ENCODE measurements at places on chromosomes 12 and 14.

DNA sequence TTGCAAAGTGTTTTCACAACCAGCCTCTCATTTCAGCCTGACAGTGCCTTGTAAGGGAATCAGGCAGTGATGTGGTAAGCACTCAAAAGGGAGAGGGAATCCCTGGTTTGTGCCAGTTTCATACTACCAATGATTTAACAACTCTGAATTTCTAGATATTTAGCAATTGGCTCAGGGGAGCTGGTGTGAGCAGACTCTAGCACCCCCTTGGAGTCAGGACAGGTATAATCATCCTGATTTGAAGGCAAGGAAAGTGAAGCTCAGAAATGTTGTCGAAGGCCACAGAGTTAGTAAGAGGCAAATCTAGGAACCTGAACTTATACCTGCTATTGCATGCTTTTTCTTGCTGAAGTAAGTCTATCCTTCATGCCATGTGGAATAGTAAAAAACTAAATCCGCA, 63.1 kb upstream of the DACT1 start:
- no peak for DNase-seq

DNA sequence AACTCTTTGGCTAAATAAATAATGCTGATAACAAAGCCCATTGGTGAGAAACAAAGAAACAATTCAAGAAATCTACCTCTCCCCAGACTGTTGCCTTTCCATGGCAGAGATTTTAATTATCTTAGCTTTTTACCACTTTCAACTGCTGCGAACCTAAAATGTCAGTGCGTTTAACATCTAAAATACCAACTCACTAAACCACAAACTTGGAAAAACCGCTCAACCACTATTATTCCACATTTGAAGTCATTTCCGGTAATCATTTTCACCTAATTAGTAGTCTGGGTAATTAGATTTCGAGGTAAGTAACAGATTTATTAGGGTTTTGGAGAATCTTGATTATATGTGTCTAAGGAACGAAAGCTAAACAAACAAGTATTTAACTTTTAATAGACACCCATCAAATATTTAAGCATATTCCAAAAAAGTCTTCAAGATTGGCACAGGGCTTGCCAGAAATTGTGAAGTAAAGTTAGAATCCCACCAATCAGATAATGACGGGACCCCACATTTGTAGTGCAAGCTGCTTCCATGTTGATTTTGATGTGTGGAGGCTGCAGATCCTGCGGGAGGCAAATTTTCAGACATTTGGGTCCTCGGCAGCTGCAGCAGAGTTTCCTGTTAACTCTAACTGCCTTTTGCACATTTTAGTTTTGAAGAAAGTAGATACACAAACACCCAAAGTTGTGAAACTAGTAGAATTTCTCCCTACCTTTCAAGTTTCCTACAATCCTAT, 4.1 kb downstream of the OTX2 start:
- DNase-seq, result no peak

GRCh38 chr12:21308785-21309184, 25.9 kb downstream of the SLCO1A2 start:
- DNase-seq, result no peak

GRCh38 chr12:12540261-12541013, 22.2 kb downstream of the DUSP16 start:
- no peak for DNase-seq
